Lower leg skin (tissue), 4 donors: ENCODE measurements at places on chromosomes 1 and 21. TPM values are rescaled to one million over a fixed set of nuclear protein-coding genes. Genes with fewer than 3 reads are reported as not detected.
A peak's percentile ranks its signal among the peaks of the same experiment; 100 is the strongest.

- no peak for DNase-seq
Observed at GRCh38 chr1:199129247-199129646, 490.4 kb downstream of the PTPRC start.

- no peak for DNase-seq
Observed at GRCh38 chr1:22552021-22552420, 11.3 kb upstream of the EPHA8 start.

DNA sequence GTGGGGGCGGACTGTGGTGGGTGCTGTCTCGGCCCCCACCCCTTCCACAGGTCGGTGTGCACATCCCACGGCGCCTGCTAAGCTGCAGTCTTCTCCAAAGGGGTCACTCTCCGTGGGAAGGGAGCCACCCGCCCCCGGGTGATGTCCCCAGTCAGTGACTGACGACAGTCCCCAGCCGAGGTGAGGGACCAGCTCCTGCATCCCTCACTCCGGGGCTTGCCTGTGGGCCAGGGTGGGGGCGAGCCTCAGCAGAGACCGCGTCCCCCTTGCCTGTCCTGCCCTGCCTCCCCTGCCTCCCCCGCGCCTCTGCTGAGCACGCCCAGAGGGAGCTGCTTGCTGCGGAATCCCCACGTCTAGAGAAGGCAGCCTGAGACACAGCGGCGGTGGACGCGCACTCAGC, 35.9 kb upstream of the PDE9A start:
- DNase-seq = no peak

GRCh38 chr1:67216401-67216800, 50.1 kb downstream of the IL23R start:
- no peak for DNase-seq

DNA sequence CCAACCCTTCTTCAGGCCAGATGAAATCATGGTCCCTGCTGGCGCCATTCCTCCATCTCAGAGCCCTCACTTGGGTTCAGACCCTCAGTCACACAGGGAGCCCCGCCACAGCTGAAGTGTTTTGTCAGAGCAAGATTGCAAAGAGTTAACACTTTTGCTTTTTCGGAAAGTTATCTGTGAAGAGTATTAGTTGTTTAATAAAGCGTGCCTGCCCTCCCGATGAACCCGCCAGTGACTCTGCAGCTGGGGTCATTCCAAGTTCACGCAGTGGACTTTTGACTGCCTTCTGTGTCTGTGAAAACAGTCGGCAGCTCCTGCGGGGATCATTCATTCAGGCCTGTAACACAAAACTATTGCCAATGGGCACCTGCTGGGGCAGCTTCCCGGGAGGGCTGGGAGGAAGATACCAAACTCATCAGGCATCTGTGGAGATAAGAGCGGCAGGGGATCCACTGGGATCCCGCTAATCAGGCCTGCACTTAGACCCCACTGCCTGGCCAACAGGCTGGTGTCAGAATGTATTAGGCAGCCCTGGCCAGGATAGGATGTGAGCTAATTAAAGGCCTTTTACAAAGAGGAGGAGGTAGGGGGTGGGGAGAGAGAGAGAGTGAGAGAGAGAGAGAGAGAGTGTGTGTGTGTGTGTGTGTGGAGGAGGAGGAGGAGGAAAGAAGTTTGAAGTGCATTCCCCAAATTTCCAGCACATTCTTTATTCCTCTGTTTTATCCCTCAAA, 184.5 kb downstream of the DHRS3 start:
- no peak for DNase-seq

DNA sequence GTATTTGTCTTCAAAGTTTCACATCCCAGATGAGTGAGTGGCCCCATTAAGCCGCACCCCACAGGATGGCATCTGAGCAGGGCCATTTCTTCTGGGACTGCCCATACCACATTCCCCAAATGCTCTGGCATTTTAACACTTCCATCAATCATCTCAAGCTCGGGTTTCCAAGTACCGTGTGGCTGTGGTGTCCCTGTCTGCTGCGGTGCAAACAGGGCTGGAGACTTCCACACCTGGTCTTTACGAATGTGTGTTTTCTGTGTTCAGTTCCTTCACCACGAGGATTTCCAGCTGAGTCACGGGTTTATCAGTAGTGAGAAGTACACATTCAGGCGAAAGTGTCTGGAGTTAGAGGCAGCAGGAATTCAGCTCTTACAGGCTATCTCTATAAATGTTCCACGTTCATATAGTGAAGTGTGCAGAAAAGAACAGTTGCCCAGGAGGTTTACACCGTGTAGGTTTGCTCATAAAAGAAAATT, 195.2 kb downstream of the RHOU start:
- DNase-seq = no peak

- peak; percentile 76 for DNase-seq
Observed at GRCh38 chr1:151534662-151535278, 5.3 kb upstream of the TUFT1 start.

- DNase-seq = no peak
Observed at GRCh38 chr1:229845410-229846138, 219.5 kb downstream of the URB2 start.

- no peak for DNase-seq
Observed at GRCh38 chr1:115706587-115707425, 61.7 kb downstream of the CASQ2 start.

DNA sequence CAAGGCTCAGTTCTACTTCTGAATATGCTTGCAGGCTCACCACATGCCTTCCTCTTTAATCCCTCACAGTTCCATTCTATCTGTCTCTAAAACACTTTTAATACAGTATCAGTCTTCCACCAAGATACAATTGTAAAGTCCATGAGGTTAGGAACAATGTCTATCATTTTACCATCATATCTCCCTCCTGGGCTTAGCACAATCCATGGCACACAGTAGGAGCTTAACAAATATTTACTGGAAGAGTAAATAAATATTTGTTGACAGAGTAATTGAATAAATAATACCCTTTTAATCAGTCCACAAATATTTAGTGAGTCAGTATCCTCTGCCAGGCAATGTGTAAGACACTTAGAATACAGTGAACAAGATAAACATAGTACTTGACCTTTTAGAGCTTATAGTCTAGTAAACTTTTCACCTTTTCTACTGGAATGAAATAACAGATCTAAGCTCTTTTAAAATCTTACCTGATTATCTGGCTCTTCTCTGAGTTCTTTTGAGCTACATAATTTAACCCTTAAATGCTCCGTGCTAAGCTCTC, 12.7 kb upstream of the GADD45A start:
- DNase-seq = no peak

GRCh38 chr1:184951788-184952187, 22.5 kb downstream of the NIBAN1 start:
- DNase-seq = no peak

- DNase-seq = no peak
Observed at GRCh38 chr1:91764471-91765115, 121.4 kb downstream of the TGFBR3 start.

DNA sequence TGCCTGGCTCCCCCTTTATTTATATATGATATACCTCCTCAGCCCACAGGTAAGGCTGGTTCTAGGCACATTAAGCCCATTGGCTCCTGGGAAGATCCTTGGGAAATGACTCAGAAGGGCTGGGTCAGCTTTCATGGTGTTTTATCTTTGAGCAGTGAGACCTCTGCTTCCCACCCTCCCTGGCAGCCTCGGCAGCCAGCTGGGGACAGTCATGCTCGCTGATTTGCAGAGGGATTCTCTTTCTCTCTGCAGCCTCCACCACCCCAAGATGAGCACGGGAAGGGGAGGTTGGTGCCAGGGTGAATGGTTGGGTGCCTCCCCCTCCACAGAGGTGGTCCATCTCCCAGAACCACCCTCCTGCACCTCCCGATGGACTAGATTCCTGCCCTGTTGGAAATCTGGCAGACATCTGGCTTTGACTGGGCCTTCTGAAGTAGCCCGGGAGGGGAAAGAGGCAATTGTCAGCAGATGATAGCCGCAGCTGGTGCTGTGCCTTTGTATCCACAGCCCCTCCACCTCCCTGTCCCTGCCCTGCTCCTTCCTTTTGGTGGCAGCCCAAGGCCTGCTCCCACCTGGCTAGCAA, 24.6 kb downstream of the IER5 start:
- DNase-seq = no peak

GRCh38 chr1:173038875-173039554, 11.7 kb downstream of the TNFSF18 start:
- no peak for DNase-seq

- no peak for DNase-seq
Observed at GRCh38 chr1:234893725-234894630, 234.7 kb downstream of the TOMM20 start.

- no peak for DNase-seq
Observed at GRCh38 chr1:203992440-203992839, 80.5 kb upstream of the SOX13 start.

- DNase-seq = no peak
Observed at GRCh38 chr1:234967121-234967520, 161.5 kb downstream of the TOMM20 start.

DNA sequence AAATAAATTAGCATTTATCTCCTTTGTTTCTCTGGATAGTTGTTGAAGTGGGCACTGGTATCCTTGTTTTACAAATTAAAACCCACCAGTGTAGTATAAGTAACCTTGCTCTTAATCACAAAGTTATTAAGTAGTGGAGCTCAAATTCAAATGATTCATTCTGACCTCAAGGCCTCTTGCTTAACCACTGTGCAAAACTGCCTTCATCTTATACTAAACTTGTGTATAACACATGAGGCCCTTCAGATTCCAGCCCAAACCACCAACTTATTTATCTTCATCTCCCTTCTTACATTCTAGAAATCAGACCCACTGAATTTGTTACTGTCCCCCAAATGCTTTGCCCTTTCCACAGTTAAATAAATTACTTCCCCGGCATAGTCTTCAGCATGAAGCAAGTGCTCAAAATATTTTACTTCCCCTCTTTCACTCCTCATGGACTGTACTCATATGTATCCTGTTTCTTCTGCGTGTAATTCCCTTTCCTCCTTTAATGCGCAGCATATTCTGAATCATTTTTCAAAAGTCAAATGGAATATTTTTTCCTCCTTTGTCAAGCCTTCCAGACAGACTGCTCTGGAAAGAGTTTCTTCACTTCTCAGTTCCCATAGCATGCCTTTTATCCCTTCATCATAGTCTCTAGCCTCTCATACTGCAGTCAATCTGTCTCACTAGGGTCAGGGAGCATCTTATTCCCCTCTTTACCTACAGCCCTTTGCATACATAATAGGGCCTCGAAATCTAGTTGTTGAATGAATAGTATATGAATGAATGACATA, 19.0 kb upstream of the DNASE2B start:
- DNase-seq = no peak

DNA sequence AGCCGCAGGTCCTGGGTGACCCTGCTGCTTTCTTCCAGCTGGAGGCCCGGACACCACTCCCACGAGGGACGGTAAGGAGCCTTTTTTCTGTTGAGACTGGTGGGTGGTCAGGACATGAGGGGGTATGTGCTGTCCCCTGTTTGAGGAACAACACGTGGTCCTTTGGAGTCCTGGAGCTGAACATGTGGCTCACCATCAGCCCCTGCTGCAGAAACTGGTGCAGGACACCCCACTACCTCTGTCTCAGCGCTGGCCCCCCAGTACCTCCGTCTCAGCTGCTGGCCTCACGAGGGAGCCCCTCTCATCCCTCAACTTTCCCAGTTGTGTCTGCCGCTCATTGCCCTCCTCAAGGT, 34.7 kb downstream of the SLC19A1 start:
- DNase-seq = no peak

- no peak for DNase-seq
Observed at GRCh38 chr1:193806079-193807048, 620.0 kb upstream of the B3GALT2 start.

DNA sequence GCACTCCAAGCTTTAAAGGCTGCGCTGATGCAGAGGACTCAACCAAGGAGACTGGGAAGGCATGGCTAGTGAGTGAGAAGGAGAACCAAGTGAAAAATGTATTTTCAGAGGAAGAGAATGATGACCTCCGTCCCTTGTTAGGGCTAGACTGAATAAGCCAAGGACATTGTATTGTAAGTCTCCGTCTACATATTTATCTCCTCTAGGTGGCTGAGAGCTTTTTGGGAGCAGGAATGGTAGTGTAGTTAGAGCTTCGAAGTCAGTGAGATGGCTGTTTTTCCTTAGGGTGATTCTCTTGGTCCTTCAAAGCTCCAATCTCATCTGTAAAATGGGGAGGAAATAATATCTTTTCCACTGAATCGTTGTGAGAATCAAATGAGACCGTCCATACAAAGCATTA, 37.6 kb downstream of the ZBTB40 start:
- DNase-seq = no peak

GRCh38 chr1:111164151-111164550, 24.1 kb downstream of the CEPT1 start:
- DNase-seq = no peak

SPRR2F gene
- 0.64 TPM for total RNA-seq

EFNA3 gene
- 115 TPM for total RNA-seq

KCNH1 gene
- not detected for total RNA-seq

KCND3 gene
- total RNA-seq = 9.1 TPM

OR2L3 gene
- total RNA-seq = not detected

UMODL1 gene
- total RNA-seq = not detected

SLC35F3 gene
- 0.75 TPM for total RNA-seq

C4BPB gene
- total RNA-seq = not detected

SLAMF7 gene
- 0.91 TPM for total RNA-seq

RGS2 gene
- 33.1 TPM for total RNA-seq

KCNA3 gene
- 1.0 TPM for total RNA-seq

NPPB gene
- not detected for total RNA-seq

SELL gene
- not detected for total RNA-seq

RAD54L gene
- 0.74 TPM for total RNA-seq
